Tongue (tissue), 3 donors: ENCODE measurements at places on chromosomes 11 and 22.
A peak's percentile ranks its signal among the peaks of the same experiment; 100 is the strongest.

- DNase-seq: no peak
Observed at GRCh38 chr11:118108513-118108912, 21.8 kb upstream of the SMIM35 start.

DNA sequence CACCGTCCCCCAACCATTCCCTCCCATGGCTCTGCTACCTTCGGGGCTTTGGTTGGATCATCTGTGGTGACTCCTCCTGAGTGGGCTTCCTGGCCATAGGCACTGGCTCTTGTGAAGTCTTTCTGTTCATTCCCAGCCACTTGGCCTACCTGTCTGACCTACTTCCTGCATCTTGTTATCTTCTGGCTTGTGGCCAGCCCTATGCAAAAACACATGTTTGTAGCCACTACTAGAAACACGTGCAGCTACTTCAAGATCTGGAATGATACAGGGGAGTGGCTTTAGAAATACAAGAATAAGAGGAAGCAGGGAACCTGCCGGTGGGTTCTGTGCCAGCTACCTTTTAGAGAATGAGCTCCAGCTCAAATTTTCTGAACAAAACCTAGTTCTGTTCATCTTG lies 20.9 kb downstream of the RCOR2 start:
- DNase-seq: no peak

DNA sequence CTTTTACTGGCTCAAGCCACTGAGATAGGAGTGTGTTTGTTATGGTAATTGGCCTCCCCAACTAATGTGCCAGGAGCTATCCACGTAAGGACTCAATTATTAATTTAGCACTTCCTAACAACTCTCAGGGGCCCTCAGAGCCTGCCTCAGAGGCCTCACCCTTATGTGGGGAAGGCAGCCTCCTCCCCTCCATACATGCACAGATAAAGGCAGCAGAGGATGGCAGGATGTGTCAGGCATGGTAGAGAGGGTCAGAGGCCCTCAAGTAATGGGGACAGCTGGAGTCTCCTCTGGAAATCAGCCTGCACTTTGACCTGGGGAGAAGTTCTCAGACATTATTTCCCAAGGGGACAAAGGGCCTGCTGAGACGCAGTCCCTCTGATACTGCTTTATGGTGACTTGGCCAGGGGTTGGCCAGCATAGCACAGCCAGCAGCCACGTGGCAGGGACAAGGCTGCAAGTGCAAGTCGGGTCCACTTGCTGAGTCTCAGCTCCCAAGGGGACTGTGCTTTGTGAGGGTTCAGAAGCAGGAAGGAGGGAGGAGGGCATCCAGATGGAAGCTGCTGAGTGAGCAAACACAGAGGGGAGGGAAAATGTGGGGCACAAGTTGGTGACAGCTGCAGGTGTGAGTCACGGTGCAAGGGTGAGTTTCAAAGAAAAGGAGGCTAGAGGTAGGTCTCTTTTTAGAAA lies 17.0 kb downstream of the MOGAT2 start:
- no peak for DNase-seq

- DNase-seq: no peak
Observed at GRCh38 chr22:37684803-37685615, 1.1 kb upstream of the NOL12 start.

DNA sequence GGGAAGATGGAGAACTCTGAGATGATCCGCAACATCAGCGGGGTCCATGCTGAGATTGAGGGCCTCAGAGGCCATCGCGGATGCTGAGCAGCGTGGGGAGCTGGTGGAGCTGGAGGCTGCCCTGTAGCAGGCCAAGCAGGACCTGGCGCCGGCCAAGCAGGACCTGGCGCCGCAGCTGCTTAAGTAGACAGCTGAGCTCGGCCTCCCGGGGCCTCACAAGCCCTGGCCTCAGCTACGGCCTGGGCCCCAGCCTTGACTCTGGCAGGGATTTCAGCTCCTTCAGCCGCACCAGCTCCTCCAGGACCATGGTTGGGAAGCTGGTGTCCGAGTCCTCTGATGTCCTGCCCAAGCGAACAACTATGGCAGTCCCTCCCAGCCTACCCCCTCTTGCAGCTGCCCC lies 7.3 kb upstream of the RNASEH2C start:
- DNase-seq: no peak

DNA sequence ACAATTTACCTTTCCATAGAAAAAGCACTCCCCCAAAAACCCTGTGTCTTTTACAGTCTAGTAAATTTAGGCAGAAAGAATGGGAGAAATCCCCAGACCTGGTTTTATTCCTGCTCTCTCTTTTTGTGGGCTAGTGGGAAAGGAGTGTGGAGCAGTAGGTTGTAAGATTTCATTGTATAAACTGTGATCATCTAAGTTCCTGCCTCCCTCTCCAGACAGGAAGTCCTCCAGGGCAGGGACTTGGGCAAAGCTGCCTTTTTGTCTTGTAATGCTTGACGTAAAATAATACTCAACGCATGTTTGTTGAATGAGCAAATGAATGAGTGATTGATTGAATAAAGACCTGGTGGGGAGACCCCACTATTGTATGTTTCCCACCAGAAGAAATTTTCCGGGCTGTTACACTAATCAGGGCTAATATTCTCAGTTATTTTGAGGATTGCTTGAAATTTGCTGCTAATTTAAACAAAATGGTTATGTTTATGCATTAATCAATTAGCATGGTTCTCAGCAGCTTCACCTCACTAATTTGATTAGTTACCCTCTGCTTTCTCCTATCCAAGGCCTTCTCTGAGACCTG lies 36.3 kb downstream of the CSNK2A3 start:
- DNase-seq: peak; percentile 70

DNA sequence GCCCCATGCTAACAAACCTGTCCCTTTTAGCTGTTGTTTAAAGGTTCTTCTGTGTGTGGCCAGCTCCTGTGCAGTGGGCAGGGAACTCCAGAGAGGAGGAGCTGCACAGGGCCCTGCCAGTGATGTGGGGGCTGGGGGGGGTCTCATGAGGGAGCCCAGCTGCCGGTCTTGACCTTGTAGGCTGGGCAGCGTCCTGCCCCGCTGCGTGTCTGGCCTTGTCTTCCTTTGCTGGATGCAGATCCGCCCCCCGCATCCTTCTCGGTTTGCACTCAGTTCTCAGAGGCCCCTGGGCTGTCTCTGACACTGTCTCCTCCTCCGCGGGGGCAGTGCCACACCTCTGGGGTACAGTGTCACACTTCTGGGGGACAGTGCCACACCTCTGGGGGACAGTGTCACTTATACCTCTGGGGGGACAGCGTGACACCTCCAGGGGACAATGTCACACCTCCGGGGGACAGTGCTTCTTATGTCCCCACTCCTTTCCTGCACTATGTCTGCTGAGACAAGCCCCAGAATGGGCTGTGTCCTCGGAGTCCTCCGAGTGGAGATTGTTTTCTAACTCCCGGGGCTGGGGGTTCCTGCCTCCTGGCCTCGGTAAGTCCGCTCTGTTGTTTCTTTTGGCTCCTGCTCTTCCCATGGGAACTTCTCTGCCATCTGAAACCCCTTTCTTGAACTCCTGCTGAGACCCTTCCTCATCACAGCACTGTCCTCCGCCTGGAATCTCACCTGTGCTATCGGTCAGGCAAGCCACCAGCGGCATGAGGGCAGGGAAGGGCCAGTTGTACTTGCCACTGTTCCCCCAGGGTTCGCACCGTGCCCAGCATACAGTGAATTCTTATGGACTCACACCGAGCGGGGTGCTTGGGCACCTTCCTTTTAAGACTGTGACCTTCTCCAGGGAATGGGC lies 788.3 kb downstream of the TBC1D22A start:
- DNase-seq: no peak

- peak; percentile 32 for DNase-seq
Observed at GRCh38 chr11:23772081-23772480, 724.8 kb upstream of the LUZP2 start.

DNA sequence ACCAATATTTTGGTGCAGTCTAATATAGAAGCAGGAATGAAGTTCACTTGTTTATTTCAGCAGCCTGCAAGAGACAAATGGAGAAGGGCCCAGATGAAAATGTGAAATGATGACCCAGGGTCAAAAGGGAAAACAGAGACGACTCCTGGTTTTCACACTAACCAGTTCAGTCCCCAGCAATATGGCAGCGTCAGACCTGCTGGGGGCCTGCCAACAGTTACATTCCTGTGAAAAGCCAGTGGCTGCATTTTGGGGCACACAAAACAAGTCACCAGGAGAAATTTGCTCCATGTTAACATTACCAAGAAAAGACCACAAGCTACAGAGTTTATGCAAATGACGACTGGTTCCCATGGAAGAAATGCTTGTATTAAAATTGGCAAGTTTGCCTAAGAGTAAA lies 80.2 kb downstream of the CCDC34 start:
- DNase-seq: no peak

GRCh38 chr22:37225481-37225880 lies 13.2 kb upstream of the SSTR3 start:
- no peak for DNase-seq

DNA sequence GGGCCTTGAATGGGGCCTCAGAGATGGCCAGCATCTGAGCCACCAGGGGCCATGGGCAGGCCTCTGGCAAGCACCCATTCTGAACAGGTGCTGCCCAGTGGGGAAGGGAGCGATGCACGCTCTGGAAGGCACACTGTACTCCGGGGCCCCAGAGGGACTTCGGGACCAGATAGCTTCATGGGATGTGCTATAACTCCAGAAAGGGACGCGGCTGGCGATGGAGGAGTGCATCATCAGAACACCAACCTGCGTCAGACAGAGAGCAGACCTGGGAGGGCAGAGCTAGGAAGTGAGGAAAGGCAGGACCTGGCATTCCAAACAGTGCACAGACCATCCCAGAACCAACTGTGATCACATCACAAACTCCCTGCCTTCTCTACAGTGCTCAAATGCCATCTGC lies 16.8 kb downstream of the DGCR2 start:
- no peak for DNase-seq

DNA sequence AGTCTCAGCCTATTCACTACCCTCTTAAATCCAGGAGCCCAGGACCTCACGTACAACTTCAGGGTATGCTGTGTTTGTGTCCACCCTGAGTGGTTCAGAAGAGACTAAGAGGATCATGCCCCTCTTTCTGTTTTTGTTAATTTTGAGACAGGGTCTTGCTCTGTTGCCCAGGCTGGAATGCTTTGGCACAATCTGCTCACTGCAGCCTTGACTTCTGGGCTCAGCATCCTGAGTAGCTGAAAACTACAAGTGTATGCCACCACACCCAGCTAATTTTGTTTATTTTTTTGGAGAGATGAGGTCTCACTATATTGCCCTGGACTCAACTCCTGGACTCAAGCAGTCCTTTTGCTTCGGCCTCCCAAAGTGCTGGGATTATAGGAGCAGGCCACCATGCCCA lies 118.5 kb downstream of the NAT10 start:
- DNase-seq: no peak

DNA sequence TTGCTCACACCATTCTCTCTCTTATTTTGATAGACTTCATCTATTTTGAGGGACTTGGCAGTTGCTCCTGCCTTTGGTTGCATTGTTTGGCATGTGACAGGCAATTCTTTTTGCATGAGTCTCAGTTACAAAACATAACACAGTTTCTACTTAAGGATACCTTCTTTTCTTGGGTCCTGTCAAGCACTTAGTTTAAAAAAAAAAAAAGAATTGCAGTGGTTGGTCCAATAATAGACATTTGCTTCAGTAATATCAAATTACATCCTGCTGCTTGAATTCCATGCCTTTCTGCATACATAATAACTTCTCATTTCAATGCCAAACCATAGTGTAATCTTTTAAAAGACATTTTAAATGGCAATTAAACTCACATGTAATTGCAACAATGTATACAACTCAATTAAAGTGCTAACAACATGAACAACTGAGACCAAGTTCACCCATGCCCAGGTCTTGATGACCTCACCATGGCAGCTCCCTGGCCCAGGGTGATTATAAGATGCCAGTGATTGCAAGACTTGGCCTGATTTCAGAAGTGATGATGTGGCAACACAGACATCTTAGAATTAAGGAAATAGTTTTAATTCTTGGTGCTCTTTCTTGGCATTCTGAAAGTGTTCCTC lies 32.2 kb upstream of the PLET1 start:
- peak; percentile 39 for DNase-seq

GRCh38 chr11:125286486-125286885 lies 121.9 kb downstream of the PKNOX2 start:
- no peak for DNase-seq

- no peak for DNase-seq
Observed at GRCh38 chr22:31097941-31098631, 9.3 kb downstream of the SELENOM start.

GRCh38 chr11:80441821-80442220 lies 1001.0 kb upstream of the TENM4 start:
- no peak for DNase-seq

GRCh38 chr11:133176748-133177147 lies 355.6 kb downstream of the OPCML start:
- DNase-seq: peak; percentile 44

GRCh38 chr11:44770401-44770800 lies 43.6 kb downstream of the TSPAN18 start:
- DNase-seq: no peak

DNA sequence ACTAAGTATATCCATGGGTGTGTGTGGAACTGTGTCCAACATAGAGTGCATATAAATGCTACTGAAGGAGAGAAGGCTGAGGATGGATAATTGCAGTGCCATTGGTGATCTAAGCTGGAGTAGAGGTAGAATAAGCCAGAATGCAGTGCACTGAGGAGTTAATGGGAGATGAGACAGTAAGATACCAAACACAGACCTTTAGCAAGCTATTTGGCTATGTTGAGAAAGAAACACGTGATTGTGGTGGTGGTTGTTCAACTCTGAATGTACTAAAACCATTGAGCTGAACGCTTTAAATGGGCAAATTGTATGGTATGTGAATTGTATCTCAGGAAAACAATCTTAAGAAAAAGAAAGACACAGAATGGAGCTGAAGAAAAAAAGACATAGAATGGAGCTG lies 22.8 kb downstream of the JAML start:
- no peak for DNase-seq

DNA sequence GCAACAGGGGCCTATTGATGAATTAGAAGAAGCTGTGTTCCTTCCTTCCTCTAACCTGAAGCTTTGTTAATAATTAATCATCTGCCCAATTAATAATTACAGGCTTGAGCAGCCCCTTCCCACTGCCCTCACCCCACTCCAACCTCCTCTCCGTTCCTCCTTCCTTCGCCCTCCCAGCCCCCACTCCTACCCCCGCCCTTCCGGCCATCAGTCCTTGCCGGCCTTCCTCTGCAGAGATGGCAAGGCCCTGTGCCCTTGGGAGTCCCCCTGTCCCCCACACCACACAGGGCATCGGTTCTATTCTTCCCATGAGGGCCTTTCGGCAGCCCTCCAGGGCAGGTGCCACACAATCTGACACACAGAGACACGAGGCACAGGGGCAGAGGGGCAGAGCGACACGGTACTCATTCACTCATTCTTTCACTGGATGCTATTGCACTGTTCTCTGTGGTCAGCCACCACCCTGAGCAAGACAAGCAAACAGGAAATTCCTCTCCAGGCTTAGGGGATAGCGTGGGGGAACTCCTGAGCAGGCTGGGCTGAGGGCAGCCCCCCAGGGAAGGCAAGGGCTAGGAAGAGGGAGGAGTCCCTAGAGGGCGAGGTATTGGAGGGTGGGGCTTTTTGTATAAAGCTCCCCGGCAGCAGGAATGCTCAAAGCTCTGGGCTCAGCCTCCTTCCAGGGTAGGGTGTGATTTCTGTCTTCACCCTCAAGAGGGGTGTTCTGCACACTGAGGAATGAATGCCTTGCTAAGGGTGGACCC lies 14.7 kb downstream of the MGAT3 start:
- DNase-seq: no peak

GRCh38 chr11:125304136-125304535 lies 139.6 kb downstream of the PKNOX2 start:
- peak; percentile 66 for DNase-seq
